ENCODE measurements at places on chromosomes 16 and 17.

GRCh38 chr16:15970202-15970601, 20.8 kb downstream of the ABCC1 start:
- no peak for DNase-seq

DNA sequence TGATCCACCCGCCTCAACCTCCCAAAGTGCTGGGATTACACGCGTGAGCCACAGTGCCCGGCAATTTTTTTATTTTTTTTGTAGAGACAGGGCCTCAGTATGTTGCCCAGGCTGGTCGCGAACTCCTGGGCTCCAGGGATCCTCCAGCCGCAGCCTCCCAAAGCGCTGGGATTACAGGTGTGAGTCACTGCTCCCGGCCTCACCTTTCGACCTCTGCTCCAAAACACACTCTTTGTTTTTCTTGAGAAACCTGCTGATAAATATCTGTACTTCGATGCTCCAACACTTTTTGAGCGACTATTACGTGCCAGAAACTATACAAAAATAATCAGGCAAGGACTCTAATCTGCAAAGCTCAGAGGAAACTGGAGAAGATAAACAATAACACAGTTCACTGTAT, 1.0 kb downstream of the MED1 start:
- DNase-seq, result no peak

- no peak for DNase-seq
Measured at GRCh38 chr16:74892574-74893461, 92.1 kb downstream of the WDR59 start.

DNA sequence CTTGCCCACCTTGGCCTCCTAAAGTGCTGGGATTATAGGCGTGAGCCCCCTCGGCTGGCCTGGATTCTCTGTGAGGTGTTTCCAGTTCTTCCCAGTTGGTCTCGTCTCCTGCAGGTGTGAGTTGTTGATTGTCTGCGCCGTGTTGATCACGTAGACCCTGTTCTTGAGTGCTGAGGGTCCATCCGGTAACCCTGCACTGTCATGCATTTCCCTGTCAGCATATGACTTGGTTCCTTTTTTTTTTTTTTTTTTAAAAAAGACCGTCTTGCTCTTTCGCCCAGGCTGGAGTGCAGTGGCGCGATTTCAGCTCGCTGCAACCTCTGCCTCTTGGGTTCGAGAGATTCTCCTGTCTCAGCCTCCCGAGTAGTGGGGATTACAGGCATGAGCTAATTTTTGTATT, 17.3 kb downstream of the MGRN1 start:
- no peak for DNase-seq

- DNase-seq, result no peak
Measured at GRCh38 chr16:5024632-5025031, 9.1 kb downstream of the NAGPA start.

GRCh38 chr17:45115871-45116270, 16.4 kb downstream of the PLCD3 start:
- no peak for DNase-seq

DNA sequence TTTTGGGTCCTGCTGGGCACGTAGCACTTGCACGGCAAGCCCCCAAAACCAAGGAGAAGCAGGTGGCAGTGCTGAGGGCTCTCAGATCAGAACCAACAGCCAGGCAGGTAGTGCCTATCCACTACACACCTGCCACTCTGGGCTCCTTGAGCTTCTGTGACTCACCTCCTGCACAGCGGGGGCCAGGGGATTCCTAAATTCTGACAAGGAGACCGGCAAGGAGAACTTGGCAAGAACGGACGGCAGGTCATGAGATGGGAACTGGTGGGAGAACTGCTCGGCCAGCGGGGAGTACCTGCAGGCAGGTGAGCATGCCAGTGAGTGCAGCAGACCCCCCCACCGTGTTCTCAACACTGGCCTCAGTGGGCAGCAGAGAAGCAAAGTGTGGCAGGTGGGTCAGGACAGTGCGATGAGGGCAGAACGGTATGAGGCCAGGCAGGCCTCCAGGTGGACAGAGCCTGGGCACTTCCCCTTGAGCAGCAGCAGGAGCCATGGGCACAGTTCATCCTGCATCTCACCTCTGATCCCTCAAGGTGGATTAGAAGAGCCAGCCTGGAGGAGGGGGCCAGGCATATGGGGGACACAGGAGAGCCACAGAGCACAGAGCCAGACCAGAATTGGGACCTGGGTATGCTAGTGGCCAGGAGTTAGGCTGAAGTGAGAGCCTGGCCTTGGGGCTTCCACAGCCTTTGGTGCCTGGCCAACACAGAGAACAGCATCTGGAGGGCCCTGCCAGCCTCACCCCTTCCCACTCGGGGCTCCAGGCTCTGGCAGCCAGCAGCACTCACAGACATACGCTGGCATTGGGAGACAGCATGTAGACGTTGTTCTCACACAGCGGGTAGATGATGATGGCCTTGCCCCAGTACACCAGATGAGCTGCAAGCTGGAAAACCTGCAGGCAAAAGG, 14.7 kb downstream of the MPG start:
- DNase-seq, result no peak

DNA sequence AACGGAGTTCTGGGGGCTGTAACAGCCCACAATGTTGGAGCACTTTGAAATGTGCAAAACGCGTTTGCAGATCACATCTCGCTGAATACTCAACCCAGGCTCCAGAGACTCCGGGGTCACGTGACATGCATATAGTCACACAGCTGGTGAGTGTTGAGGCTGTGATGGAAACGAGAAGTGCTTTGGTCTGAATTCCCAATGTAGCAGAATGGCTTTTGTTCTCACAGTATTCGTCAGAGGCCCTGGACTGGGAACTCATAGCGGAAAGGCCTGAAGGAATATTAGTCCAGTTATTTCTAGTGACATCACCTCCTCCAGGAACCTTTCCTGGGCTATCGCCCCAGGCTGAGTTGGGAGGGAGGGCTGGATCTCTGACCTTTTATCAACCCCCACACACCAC, 95.8 kb upstream of the CRHR1 start:
- no peak for DNase-seq

DNA sequence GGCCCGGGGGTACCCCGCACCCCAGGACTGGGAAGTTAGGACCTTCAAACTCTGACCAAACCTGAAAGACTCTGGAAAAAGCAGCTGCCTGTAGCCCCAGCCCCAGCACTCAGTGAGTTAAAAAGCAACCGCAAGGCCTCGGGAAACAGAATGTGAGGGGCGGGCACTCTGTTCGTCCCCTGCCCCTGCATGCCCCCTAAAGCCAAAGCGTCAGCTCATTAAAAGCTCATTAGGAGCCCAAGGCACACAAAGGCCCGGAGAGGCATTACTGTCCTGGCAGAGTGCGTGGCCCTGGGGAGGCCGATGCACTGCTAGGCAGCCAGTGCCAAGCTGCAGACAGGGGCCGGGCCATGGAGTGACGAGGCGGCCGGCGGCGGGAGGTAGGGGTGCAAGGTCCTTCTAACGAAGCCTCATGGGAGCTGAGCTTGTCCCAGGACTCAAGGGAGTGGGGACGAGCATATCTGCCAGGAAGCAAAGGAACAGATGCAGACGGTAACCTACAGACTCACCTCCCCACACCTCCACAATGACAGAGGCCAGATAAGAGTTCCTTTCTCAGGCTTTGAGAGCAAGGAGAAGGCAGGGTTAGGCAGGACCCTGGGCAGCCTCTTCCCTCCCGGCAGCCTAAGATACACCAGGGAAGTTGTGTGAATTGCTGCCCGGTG, 116.8 kb downstream of the ENGASE start:
- DNase-seq, result no peak

DNA sequence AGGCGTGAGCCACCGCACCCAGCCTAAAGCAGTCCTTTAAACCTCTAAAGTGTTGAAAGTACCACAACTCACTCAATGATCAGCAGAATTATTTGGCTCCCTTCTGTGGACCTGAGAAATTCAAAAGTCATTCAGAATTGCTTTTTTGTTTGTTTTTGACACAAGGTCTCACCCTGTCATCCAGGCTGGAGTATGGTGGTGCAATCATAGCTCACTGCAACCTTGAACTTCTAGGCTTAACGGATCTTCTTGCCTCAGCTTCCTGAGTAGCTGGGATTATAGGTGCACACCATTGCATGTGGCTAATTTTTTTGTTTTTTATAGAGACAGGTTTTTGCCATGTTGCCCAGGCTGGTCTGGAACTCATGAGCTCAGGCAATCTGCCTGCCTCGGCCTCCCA, 44.3 kb downstream of the TRAF4 start:
- no peak for DNase-seq

- DNase-seq, result no peak
Measured at GRCh38 chr17:4987767-4988567, 492 bp upstream of the CAMTA2 start.

GRCh38 chr17:63911657-63912100, 621 bp upstream of the CSHL1 start:
- DNase-seq, result peak; percentile 44

- no peak for DNase-seq
Measured at GRCh38 chr17:76189247-76189646, 48.2 kb upstream of the FOXJ1 start.

DNA sequence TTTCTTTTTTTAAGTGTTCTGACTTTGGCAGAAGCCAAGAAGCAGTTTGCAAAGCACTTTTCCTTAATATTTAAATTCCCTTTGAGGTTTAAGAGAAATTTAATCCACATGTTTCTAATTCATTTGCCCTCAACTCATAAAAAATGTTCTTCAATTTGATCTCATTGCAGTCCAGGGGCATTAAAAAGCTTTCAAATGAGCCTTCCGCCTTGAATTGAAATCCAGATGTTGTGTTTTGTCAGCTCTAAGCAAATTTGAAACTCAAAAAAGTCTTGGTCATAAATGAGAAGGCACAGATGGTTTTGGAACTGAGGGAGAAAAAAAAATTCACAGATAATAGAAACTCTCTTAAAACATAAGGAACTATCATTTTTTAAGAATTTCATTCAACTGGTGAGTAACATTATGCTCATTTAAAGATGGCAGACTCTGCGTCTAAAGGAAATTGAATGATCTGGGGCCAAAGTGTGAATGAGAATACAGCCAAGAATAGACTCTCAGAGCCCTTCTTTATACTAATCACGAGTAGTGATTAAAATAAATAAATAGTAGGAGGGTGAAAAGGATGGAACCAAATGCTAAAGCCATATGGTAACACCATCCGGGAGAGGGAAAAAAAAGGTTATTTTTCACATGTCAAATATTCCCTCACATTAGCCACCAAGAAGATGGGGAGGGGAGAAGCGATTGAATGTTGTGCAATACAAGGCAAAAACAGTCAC, 1304.7 kb downstream of the CDH8 start:
- no peak for DNase-seq

DNA sequence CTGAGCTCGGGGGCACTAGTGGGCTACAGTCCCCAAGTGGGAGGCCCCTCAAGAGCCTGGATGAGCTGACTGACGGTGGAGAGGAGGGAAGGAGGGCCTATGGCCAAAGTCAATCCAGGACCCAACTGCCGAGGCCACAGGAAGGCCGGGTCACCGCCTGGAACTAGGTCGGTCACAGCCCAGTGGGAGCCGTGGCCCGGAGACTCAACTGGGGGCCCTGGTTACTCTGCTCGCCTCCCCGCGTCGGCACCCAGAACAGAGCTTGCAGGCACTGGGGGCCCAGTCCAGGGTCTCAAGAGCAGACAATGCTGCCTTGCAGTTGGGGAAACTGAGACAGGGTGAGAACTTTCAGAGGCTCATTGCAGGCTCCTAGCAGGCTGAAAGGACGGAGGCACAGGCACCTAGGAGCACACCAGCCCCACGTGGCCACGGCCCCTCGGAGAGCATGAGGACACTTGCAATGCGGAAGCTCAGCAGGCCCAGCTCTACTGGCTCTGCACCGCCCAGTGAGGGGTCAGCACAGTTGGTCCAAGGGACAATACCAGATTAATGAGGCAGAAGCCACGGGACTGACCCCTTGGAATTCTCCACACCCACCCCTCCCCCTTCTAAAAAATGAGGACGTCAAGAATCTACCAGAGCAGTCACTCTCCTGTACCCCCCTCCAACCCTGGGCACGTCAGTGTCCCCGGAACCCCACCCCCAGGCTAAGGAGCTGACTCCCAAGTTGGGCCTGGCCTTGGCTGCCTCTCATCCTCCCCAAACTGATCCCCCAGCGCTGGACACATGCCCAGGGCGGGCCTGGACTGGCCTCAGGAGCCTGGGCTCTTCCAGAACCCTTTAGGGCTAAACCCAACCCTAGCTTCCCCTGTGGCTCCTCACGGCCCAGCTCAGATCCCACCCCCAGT, 2.2 kb downstream of the HS3ST6 start:
- no peak for DNase-seq

GRCh38 chr17:80247561-80247960, 13.1 kb upstream of the RNF213 start:
- DNase-seq, result no peak

DNA sequence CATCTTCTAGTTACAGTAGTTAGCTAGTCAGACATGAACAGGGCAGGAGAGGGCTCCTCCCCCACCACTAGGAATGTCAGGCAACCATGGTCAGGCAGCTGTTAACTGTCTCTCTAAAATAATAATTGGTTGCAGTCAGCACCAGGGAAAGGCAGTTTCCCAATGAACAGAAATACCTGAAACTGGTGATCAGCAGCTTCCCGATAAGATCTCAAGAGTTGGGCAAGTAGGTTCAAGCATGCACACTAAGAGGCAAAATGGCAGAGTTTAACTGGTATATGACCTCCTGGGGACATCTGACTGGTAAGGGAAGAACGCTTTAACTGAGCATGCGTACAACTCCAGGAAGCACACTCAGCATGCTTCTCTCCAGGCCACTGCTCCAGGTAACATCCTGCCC, 12.6 kb upstream of the XYLT1 start:
- no peak for DNase-seq

DNA sequence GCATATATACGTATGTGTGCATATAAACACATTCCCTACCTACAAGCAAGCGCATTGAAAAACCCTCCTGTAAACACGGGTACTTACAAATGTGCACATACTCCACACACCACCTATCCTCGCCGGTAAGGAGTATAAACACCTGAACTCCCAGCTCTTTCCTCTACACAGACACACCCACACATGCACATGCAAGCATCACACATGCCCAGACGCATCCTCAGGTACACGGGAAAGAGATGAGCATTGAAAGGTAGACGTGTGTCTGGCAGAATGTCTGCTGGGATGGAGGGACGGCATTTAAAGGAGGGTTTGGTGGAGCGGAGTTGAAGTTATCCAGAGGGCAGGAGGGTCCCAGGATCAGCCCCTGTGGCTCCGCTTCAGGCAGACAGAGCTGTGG, 4.7 kb upstream of the SMTNL2 start:
- no peak for DNase-seq

DNA sequence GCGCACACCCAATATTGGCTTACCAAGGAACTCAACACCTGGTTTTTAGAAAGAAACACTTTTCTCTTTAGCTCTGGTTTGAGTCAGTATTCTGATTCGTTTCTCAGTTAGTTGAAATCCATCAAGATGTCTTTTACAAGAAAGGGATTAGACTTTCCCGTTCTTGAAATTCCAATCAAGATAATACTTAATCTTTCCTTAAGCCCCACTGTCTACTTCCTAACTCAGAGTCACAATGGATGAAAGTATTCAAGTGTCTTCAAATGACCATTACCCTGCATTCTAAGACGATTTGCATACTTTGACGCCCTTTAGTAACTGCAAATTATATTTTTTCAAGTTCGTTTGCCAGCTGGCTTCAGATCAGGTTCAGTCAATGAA, 189.8 kb downstream of the USP22 start:
- DNase-seq, result no peak

GRCh38 chr16:84268291-84269040, 26.2 kb upstream of the WFDC1 start:
- no peak for DNase-seq
